ENCODE measurements at places on chromosomes 16 and 17.

- DNase-seq: no peak
Observed at GRCh38 chr17:11618861-11619566, 20.7 kb downstream of the DNAH9 start.

- no peak for DNase-seq
Observed at GRCh38 chr16:70254180-70254964, 2.6 kb upstream of the EXOSC6 start.

- DNase-seq: no peak
Observed at GRCh38 chr16:74724820-74725549, 24.3 kb upstream of the MLKL start.

- DNase-seq: no peak
Observed at GRCh38 chr16:88764913-88765349, 20.1 kb downstream of the PIEZO1 start.

DNA sequence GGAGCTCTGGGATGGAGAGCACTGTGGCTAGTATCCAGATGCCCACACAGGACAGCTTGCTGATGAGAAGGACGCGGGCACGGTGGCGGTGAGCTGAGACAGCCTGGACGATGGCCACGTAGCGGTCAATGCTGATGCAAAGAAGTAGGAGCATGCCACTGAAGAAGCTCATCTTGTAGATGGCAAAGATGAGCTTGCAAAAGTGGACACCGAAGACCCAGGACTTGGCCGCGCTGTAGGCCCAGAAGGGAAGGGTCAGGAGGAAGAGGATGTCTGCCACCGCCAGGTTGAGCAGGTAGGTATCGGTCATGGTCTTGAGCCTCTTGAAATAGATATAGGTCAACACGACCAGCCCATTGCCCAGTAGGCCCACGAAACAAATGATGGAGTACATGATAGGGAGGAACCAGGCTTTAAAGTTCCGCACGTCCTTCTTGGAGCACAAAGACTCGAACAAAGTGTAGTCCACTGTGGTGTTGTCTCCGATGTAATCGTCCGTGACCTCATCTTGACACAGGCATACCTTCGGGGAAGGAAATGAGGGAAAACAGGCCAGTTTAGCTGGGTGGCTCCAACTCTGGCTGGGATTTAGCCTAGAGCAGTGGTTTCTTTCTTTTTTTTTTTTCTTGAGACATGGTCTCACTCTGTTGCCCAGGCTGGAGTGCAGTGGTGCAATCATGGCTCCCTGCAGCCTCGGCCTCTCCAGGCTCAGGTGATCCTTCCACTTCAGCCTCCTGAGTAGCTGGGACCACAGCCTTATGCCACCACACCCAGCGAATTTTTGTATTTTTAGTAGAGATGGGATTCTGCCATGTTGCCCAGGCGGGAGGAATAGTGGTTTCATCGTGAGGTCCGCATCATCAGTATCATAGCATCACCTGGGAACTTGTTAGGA is 9.7 kb downstream of the CCR7 start:
- no peak for DNase-seq

- DNase-seq: no peak
Observed at GRCh38 chr17:64540118-64540776, 33.5 kb downstream of the CEP95 start.

DNA sequence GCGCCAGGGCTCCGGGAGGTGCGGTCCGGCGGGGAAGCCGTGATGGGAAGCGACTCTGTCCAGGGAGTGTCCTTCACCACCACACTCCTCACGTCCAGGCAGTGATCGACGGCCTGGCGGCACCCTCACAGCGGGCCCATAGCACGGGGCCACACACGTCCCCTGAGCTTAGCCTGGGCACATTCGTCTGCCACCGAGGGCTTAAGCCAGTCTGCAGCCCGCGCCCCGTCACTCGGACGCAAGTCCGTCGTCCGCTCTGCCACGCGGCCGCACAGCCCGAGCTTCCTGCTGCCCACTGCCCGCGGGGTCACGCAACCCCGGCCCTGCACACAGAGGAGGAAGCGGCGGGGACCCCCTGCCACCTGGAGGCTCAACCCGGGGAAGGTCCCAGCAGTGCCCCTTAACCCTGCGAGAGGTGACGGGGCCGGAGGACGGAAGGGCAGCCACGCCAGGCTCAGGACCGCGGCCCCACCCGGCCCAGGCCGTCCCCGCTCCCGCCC is 3.0 kb upstream of the TBX2 start:
- DNase-seq: no peak

DNA sequence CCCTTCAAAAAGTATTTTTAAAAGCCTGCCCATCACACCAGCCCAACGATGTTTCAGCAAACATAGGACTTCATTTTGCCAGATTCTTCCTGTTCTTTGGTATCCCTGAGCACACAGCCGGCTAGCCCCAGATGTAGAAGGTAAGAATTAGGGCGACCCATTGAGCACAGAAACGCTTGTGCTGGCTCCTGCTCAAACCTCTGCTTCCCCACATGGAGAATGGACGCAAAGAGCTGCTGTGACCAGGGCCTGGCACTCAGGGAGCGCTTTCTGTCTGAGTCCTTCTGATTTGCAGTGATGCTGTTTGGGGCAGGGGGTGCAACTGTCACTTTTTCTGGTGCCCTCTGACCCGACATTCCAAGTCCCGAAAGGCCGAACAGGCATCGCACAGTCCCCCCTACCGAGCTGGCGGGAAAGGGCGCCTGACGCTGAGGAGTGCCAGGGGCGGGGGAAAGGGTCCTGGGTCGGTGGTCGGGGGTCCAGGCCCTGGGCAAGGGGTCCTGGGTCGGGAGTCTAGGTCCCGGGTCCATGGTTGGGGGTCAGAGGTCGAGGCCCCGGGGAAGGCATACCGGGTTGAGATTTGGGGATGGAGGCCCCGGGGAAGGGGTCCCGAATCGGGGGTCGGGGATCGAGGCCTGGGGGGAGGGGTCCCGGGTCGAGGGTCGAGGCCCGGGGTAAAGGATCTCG is 930 bp downstream of the CHMP1A start:
- DNase-seq: no peak

DNA sequence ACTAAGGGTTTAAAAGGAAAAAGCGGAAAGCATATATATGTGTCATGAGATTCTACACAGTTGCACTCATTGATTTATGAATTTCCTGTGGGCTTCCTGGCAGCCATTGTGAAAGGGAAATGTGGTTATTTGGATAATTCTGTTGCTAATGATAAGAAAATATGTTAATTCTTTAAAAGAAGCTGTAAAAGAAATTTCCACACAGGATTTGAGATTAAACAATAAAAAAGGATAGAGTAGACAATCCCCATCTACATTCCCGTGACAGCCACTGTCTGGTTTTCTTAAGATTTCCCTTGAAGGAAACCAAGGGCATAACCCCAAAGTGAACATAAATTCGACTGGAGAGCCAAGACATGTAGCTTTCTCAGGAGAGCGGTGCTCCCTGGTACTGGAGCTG is 397.5 kb downstream of the CPPED1 start:
- no peak for DNase-seq

- no peak for DNase-seq
Observed at GRCh38 chr16:19844945-19845641, 39.6 kb downstream of the GPRC5B start.
